Activated CD4-positive, alpha-beta T cell treated with anti-CD3 and anti-CD28 coated beads for 36 hours (primary cell): ENCODE measurements at places on chromosomes 11 and 22. TPM values are rescaled to one million over a fixed set of nuclear protein-coding genes. Genes with fewer than 3 reads are reported as not detected.

The APLP2 gene
- 40.2 TPM for total RNA-seq

The OLFML1 gene
- total RNA-seq = not detected

The PTPRCAP gene
- 80.1 TPM for total RNA-seq

The SLC43A3 gene
- total RNA-seq = 333 TPM

DNA sequence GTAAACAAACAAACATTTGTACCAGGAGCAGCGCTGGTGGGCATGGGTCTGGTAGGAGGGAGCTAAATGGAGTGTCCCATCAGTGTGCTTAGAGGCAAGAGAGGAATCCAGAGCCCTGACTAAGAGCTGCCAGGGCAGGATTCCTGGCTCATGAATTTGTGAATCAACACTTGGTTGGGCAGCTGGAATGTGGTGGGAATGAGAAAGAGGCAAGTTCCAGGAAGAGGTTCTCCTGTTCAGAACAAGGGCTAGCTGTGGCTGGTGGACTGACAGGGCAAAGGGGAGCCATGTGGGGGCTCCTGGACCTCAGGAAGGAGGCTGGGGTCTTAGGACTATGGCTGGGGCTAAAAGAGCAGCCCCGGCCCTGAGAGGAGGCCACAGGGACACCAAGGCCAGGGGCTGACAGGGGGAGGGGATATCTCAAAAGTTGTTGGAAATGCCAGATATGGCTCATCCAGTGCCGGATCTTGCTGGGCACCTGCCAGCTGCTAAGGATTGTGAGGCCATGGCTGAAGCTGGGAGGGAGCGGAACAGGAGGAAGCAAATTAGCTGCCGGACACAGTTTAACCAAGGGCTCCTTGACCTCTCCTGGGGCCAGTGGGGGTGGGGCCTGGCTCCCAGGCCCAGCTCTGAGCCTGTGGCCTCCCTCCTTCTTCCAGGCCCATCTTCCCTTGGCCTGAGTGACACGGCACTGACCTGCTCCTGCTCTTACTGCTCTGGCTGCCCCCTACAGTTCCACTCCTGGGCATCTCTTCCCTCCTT is 14.6 kb upstream of the P2RY6 start:
- no peak for DNase-seq

DNA sequence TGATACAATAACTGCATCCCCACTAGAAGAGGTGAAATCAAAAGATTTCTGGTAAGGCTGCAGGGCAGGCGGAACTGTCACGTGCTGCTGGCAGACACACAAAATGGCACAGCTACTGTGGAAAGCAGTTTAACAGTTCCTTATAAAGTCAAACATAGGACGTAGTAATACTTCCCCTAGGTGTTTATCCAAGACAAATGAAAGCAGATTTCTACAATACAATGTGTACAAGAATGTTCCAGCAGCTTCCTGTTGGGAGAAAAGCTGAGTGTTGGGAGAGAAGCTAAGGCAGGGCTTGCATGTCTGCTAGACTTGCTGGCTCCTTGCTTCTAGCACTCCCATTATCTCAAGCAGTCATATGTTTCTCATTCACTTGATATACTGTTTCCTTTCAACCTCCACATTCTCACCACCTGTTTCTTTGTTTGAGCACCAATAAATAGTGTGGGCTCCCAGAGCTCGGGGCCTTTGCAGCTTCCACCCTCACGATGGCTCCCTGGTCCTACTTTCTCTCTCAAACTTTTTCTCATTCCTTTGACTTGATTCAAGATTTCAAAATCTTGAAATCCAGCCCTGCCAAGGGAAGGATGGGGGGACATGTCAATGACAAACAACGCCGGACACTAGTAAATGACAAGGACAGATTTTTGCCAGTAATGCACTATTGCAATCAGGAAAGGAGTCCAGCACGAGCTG is 21.2 kb upstream of the IL17RA start:
- no peak for DNase-seq

DNA sequence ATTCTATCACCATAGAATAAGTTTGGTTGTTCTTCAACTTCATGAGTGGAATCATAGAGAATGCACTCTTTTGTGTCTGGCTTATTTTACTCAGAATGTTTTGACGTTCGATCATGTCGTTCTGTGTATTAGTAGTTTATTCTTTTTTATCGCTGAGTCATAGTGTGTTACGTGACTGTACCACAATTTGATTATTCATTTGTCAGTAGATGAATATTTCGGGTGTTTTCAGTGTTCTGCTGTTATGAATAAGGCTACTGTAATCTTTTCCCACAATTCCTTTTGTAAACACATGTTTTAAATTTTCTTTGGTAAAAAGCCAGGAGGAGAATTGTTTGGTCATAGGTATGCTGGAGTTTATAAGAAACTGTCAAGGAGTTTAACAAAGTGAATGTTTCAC is 279.9 kb upstream of the B3GAT1 start:
- no peak for DNase-seq

The RBMXL2 gene
- total RNA-seq = not detected

- no peak for DNase-seq
Measured at GRCh38 chr11:23767576-23767975, 729.3 kb upstream of the LUZP2 start.

DNA sequence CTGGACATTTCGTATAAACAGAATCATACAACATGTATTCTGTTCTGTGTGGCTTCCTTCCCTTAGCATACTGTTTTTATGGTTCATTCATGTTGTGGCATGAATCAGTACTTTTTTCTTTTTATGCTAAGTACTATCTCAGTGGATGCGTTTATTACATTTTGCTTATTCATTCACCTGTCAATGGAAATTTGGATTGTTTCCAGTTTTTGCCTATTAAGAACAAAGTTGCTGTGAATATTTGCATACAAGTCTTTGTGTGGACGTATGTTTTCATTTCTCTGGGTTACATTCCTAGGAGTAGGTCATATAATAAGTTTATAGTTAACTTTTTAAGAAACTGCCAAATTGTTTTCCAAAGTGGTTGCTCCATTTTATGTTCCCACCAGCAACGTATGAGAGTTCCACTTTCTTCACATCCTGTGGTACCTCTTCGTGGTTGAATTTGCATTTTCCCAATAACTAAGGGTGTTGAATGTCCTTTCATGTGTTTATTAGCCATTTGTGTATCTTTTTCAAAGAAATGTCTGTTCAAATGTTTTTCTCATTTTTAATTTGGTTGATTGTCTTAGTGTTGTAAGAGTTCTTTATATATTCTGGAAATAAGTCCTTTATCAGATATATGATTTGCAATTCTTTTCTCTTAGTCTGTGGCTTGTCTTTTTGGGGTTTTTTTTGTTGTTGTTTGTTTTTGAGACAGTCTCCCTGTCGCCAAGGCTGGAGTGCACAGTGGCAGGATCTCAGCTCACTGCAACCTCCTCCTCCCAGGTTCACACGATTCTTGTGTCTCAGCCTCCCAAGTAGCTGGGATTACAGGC is 46.0 kb upstream of the MICAL2 start:
- DNase-seq = no peak

The EWSR1 gene
- total RNA-seq = 326 TPM

The NUMA1 gene
- total RNA-seq = 154 TPM

DNA sequence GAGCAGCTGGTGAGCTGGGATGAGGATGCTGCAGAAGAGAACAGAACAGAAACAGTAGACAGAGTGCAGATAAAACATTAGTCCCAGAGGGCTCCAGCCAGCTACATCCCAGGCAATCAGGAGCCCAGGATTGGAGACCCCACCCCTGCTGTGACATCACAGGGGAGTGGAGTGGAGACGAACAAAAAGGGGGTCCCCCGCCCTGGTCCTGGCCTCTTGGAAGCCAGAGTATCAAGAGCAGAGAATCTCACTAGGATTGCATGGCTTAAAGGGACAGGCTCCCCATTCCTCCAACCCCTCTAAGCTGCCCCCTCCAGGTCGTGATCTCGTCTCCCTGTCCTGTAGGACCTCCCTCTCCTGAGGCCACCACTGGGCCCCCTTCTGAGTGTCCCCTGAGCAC is at the start of gene P2RX3:
Gene P2RX3 (plus strand): TSS at position 211 of the 400 bp plus-strand sequence. CDS start 199 bp downstream, outside the sequence.
- DNase-seq = no peak

DNA sequence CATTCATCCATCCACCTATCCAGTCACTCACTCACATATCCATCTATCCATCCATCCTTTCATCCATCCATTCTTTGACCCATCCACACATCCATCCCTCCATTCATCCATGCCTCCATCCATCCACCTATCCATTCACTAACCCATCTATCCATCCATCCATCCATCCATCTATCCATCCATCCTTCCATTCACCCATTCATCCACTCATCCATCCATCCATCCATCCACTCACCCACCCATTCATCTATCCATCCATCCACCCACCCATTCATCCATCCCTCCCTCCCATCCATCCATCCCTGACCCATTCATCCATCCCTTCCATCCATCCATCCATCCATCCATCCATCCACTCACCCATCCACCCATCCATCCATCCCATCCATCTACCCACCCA is 4.9 kb upstream of the MUC2 start:
- no peak for DNase-seq
